ENCODE measurements at places on chromosomes 16 and 17.

- peak; percentile 26 for DNase-seq
These were observed 653 bp downstream of the FANCA start for GRCh38 chr16:89815639-89816348.

GRCh38 chr16:74893541-74893940 is 91.4 kb downstream of the WDR59 start:
- DNase-seq, result no peak

DNA sequence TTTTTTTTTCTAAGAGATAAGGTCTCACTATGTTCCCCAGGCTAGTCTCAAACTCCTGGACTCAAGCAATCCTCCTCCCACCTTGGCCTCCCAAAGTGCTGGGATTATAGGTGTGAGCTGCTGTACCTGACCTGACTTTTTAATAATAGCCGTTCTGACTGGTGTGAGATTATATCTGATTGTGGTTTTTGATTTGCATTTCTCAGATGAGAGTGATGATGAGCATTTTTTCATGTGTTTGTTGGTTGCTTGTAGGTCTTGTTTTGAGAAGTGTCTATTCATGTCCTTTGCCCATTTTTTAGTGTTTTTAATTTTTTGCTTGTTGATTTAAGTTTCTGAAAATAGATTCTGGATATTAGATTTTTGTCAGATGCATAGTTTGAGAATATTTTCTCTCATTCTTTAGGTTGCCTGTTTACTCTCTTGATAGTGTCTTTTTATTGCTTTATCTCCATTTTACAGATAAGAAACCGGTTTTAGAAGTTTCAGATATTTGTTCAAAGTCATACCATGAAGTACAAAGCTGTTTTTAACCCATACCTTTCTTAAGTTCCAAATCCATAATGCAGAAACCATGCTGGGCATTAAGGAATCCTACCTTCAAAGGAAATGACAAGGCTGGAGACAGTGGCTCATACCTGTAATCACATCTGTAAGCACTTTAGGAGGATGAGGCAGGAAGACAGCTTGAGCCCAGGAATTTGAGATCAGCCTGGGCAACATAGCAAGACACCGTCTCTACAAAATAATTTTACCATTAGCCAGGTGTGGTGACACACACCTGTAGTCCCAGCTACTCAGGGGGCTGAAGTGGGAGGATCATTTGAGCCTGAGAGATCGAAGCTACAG is 168.4 kb upstream of the TBX2 start:
- no peak for DNase-seq

DNA sequence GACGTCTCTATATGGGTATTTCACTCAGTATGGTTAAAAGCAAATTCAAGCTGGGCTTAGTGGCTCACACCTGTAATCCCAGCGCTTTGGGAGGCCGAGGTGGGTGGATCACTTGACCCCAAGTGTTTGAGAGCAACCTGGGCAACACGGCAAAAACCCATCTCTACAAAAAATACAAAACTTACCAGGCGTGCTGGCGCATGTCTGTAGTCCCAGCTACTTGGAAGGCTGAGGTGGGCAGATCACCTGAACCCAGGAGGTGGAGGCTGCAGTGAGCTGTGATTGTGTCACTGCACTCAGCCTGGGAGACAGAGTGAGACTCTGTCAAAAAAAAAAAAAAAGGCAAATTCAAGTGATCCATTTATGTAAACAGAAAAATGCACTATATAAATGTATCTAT is 1.3 kb upstream of the TNFRSF17 start:
- DNase-seq, result no peak

GRCh38 chr16:48539485-48540221 is 70.3 kb downstream of the N4BP1 start:
- DNase-seq, result no peak

DNA sequence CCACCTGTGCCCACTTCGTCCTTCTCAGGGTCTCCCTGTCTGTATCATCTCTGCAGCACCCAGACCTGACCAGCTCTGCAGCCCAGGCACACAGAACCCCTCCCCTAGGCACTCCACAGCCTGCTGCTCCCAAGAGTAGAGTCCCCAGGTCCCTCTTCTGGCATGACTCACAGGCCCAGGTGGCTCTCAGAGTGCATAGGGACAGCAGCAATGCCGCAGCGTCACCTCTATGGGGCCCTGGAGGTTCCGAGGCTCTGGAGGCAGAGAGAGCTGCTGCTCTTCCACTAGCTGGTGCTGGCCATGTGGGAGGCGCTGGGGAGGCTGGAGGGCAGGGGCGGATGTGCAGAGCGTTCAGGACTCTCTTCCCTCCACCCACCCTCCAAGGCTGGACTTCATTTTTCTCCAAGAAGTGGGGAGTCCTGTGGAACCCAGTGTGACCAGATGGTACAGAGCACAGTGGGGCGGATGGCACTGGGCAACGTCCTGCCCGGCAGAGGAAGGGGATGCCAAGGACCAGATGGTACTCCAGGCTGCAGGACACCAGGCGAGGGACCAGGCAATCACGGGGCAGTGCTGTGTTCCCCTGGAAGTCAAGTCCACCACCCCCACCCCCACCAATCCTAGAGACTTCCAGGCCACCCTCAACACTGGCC is 151.7 kb downstream of the RBFOX3 start:
- DNase-seq, result no peak
